ENCODE measurements at places on chromosomes 2 and 18. TPM values are rescaled to one million over a fixed set of nuclear protein-coding genes. Genes with fewer than 3 reads are reported as not detected.

Gene CCBE1
- total RNA-seq = 5.8 TPM

Gene DLX2
- total RNA-seq = not detected

- DNase-seq = no peak
Observed at GRCh38 chr2:3483986-3484960, 35.1 kb downstream of the ADI1 start.

DNA sequence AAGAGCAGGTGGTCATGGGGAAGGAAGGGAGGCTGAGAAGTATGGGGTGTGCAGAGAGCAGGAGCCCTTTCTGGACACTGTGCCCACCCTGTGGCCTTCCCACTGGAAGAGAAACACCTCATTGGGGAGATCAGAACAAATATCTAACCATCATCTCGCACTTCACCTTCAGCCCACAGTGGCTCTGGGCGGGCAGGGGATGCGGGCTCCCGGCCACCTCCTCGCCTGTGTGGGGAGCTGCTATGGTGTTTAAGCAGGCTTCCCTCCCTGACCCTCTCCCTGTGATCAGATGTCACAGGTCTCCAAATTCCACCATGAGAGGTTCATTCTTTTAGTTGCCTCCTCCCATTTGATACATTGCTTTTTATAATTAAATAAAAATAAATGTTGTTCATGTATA is 5.0 kb downstream of the FBLN7 start:
- peak; percentile 18 for DNase-seq

Gene ALPI
- total RNA-seq = not detected

Gene IL36B
- total RNA-seq = not detected
